ENCODE measurements at places on chromosomes 4 and X.
A peak's percentile ranks its signal among the peaks of the same experiment; 100 is the strongest.

GRCh38 chrX:39974270-39974669 is 123.5 kb downstream of the BCOR start:
- DNase-seq, result no peak

DNA sequence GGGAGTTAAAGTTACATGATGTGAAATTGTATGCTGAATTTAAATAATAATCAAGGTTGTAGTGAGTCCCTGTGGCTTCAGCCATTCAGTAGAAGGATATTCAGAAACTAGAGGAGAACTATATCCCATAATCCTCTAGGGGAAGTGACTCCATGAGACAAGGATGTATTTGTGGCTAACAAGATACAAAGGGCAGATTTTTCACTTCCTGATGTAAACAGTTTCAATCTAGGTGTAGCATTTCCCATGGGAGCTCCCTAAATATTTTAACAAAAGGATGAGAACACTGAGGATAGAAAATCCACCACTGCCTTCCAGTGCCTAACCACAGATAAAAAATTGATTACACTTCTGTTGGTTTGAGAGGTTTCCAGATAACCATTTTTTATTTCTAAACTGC is 435.4 kb upstream of the TENM3 start:
- peak; percentile 22 for DNase-seq

GRCh38 chrX:154370300-154371016 is 4.0 kb downstream of the FLNA start:
- no peak for DNase-seq

DNA sequence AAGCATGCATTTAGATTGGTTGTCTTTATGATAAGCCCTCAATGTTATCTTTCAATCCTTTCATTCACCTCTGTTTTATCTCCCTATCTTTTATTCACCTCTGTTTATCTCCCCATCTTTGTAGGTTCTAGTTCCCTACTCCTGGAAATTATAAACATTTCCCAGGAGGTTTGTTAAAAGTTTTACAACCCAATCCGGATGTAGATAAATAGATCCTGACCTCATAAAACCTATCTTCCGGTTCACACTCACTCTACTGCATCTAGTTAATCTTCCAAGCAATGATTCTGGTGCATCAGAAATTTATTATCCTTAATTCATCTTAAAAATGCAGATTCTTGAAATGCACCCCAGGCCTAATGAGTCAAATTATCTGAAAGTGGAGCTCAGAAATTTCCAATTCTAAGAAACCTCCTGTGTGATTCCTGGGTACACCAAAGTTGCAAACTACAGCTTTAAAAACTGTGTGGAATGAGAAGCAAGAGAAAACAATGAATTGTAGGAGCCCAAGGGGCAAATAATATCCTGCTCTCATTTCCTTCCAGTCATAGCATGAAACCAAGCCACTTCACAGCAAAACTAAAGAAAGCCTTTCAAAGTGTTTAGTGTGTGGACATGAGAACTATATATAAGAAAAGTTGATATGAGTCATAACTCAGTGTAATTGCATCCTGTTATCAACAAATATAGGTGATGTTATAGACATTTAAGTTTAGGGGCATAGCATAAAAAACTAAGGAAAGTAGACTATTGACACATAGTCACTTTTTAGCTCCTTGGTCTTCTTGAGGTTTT is 51.1 kb upstream of the UGT8 start:
- no peak for DNase-seq

- DNase-seq, result no peak
Observed at GRCh38 chrX:49257074-49257790, 7.3 kb downstream of the FOXP3 start.

GRCh38 chrX:25096522-25097045 is 80.8 kb upstream of the ARX start:
- no peak for DNase-seq

DNA sequence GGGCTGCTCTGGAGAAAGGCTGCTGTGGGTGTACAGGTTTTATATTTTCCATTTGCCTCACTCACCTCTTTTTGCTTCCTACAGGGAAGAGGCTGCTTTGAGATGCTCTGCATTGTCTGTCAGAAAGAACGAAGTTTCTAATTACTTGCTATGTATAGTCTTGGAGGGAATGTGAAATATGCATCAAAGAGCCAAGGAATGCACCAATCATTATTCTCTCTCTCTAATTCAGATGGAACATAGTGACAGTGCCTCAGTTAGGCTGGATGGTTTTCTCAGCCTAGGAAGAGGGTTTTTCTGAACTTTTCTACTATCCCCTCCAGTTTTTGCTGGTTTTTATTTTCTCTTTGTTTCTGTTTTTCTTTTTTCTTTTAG is 106.8 kb upstream of the SLC4A4 start:
- no peak for DNase-seq

- no peak for DNase-seq
Observed at GRCh38 chr4:68180849-68181526, 51.3 kb upstream of the TMPRSS11F start.

GRCh38 chr4:81453024-81453423 is 18.7 kb downstream of the RASGEF1B start:
- DNase-seq, result no peak

- DNase-seq, result no peak
Observed at GRCh38 chr4:127780598-127780997, 1.5 kb upstream of the HSPA4L start.

DNA sequence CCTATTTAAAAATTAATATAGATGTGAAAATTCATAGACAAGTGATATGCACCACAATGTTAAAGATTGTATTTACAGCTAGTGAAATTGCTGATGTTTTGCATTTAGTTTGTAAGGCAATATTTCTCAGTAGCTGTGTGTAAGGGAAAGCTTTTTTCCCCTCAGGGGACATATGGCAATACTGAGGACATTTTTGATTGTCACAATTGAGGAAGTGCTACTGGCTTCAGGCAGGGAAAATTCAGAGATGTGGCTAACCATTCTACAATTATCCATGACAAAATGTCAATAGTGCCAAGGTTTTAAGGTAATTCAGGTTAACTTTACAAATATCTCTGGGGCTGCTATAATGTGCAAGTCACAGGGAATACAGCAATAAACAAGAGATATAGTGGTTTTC is 66.1 kb upstream of the IL15 start:
- DNase-seq, result no peak

- DNase-seq, result no peak
Observed at GRCh38 chr4:140254651-140255299, 100.8 kb upstream of the MAML3 start.

- no peak for DNase-seq
Observed at GRCh38 chrX:75276666-75277065, 2.8 kb downstream of the UPRT start.

- DNase-seq, result no peak
Observed at GRCh38 chrX:149837639-149838038, 43.3 kb upstream of the MAGEA8 start.

DNA sequence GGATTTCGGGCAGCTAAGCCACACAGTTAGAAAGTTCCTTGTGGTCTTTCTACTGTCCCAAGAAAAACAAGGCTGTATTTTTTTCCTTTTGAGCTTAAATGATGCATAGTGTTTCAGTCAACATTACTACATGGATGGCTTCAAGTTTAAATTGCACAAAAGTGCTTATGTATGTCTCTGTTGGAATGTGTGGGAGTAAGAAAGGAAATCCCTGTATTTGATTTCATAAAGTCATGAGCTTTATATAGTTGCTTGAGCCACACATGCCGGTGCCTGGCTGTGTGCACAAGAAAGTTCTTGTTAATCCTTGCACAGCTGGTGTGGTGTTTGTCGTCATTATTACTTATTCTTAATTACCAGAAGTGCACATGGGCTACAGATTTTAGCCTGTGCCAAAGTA is 262.2 kb downstream of the ARHGAP10 start:
- no peak for DNase-seq

Data from non-pigmented ciliary epithelial cell (primary cell).